ENCODE measurements at places on chromosomes 1 and 21. TPM values are rescaled to one million over a fixed set of nuclear protein-coding genes. Genes with fewer than 3 reads are reported as not detected.

PLEKHN1 gene
- total RNA-seq, result 0.65 TPM

SDC3 gene
- total RNA-seq, result 172 TPM

OR14K1 gene
- total RNA-seq, result 0.49 TPM

FCRL4 gene
- total RNA-seq, result not detected

CAPN2 gene
- 435 TPM for total RNA-seq

OVAAL gene
- not detected for total RNA-seq
